ENCODE measurements at places on chromosomes 4 and X.

- no peak for DNase-seq
Measured at GRCh38 chrX:19875050-19875431, 12.4 kb downstream of the SH3KBP1 start.

DNA sequence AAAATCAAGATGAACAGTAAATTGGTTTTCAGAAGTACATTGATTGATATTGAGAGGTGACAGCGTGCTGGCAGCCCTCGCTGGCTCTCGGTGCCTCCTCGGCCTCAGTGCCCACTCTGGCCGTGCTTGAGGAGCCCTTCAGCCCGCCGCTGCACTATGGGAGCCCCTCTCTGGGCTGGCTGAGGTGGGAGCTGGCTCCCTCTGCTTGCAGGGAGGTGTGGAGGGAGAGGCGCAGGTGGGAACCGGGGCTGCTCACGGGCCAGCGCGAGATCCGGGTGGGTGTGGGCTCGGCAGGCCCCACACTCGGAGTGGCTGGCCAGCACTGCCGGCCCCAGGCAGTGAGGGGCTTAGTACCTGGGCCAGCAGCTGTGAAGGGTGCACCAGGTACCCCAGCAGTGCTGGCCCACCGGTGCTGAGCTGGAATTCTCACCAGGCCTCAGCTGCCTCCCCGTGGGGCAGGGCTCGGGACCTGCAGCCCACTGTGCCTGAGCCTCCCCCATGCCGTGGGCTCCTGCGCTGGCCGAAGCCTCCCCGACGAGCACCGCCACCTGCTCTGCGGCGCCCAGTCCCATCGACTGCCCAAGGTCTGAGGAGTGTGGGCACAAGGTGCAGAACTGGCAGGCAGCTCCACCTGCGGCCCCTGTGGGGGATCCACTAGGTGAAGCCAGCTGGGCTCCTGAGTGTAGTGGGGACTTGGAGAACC lies 25.2 kb downstream of the RAP2C start:
- DNase-seq, result no peak

- no peak for DNase-seq
Measured at GRCh38 chr4:123232439-123232838, 164.2 kb upstream of the SPRY1 start.

DNA sequence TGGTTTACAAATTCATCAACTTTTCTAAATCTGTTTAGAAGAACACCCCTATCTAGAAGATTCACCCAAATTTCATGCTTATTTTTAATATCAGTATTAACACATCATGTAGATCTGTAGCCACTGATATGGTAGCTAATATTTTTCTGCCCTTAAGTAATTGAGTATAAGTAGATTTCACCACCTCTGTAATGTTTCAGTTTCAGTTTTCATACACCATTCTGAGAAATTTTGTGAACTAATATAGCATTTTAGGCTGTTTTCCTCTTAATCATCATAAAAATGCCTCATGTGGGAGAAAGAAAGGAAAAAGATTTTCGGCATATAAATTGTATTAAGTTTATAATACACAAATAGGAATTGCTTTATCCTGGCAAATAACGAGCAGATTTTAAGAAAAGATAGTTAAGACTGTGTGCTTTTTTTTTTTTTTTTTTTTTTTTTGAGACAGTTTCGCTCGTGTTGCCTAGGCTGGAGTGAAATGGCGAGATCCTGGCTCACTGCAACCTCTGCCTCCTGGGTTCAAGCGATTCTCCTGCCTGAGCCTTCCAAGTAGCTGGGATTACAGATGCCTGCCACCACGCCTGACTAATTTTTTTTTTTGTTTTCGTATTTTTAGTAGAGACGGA lies 21.4 kb upstream of the RBPJ start:
- DNase-seq, result no peak

DNA sequence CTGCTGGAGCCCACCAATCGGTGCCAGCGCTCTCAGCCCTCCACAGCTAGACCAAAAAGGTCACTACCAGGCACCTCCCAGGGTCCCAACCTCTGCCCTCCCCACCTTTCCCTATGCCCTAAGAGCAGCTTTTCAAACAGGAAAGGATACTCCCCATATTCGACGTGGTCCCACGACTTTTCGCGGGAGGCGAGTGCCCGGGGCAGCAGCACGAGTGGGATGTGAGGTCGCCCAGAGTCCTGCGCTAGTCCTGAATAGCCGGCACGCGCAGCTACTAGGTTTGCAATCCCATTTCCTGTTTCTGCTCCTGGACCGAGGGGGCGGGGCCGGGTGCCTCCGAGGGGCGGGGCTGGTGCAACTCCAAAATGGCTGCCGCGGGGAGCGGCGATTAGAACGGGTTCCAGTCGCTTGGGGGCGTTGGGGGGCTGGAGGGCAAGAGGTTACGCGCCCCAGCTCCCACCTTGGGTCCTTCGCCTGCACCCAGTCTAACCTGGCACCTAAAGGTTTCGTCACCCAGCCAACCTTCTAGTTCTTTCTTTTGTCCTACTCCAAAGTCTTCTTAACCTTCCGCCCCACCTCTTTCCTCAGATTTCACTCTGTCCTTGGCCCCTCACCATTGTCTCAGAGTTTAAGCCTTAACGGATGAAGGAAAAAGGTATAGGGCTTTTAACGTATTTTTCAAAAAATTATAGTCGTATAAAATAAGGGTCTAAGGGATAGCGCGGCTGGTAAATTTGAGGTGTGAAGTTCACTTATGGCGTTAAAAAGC lies 85.0 kb upstream of the TENT5D start:
- no peak for DNase-seq

GRCh38 chrX:43641691-43642090 lies 14.4 kb upstream of the MAOA start:
- no peak for DNase-seq

DNA sequence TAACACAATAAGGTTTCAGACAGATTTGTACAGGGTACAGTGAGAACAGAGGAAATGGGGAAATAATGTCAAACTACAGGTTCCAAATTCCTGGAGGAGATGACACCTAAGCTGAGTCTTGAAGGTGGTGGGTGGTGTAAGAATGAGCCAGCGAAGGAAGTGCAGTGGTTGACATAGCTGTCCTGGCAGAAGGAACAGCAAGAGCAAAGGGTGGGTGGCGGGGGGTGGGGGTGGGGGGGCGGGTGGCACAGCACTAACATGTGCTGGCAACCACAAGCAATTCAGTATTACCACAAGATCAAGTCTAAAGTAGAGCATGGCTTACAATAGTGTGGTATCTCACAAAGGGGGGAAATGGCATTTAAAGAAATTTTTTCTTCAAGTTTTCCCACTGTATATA lies 13.1 kb upstream of the G3BP2 start:
- no peak for DNase-seq

DNA sequence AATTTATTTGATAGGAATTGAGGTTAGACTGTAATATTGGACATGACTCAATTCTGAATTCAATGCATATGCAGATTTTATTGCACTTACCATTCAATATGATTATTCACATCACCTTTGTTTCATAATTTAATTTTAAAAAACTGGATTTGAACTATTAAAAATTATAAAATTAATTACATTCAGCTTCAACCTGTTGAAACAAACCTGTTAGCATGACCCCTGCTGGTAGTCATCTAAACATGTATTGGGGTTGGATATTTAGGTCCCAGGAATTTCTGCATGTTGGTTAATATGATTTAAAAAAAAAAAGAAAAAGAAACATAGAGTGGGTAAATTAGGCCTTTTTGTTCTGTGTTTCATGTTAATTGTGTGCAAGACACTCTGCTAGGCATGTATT lies 85.9 kb downstream of the ARSJ start:
- no peak for DNase-seq
